ENCODE measurements at places on chromosomes 6 and 20.
A peak's percentile ranks its signal among the peaks of the same experiment; 100 is the strongest.

GRCh38 chr20:431012-431904 is 23.2 kb downstream of the RBCK1 start:
- peak; percentile 10 for DNase-seq

- no peak for DNase-seq
Observed at GRCh38 chr6:164045082-164045481, 630.6 kb downstream of the QKI start.

DNA sequence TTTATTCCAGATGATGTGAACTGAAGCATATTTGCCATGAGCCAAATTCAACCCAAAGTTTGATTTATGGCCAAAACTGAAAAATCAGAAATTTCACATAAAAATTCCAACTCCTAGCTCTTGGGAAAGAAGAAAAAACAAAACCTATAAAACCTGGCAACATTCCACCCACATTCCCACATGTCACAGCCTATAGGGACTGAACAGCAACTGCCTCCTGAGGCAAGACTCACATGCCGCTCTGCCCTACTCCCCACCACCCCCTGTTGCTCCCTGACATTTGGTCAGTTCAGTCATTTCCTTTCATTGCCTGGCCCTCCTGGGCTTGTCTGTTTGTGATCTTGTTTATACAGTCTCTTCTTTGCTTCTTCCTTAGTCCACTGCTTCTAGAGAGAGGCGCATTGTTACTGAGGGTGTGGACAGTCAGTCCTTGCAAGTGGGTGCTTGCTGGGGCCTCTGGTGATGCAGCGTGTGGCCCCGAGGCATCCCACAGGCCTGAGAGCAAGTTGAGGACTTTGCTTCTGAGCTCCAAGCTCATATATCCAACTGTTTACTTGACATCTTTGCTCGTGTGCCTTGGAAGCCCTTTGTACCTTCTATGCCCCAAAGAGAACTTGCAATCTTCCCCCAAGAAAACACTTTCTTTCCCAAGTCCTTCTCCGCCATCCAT is 31.4 kb downstream of the NFATC2 start:
- DNase-seq: no peak

DNA sequence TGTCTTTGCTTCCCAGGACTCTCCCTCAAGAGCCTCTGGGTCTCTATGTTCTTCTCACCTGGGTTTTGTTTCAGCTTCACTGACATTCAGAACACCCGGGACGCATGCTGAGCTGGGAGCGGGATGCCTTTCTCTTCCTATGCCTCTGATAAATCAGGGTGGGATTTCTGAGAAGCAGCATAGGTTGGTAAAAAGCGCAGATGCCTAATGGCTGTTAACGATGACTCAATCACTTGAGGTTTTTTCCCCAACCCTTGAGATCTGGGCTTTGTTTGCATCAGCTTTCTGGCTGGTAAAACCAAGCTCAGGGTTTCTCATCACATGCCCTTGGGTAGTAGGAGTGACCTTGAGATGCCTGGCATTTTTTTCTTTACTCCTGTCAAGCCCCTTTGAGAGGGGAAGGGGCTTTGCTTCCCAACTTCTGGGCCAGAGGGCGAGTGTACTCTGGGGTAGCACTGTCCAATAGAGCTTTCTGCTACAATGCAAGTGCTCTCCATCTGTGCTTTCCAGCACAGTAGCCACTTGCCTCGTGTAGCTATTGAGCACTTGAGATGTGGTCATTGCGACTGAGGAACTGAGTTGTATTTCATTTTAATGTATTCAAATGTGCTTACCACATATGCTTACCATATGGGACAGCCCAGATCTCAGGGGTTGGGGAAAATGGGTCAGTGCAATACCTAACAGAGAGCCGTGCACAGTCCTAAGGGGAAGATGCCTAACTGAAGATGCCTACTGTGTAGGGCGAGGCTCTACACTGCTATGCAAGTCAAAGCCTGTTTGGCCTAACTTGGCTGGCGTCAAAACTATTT is 69.1 kb downstream of the PPP1R14C start:
- no peak for DNase-seq

- DNase-seq: no peak
Observed at GRCh38 chr20:60132827-60133670, 174.8 kb downstream of the CDH26 start.

GRCh38 chr20:23023621-23024177 is 11.4 kb upstream of the SSTR4 start:
- DNase-seq: no peak

- peak; percentile 18 for DNase-seq
Observed at GRCh38 chr6:158503846-158504245, 56.0 kb upstream of the TMEM181 start.

- DNase-seq: no peak
Observed at GRCh38 chr20:50238081-50238800, 47.6 kb downstream of the CEBPB start.

GRCh38 chr6:2047855-2048254 is 197.6 kb downstream of the GMDS start:
- no peak for DNase-seq

GRCh38 chr6:83838727-83839126 is 14.4 kb upstream of the RIPPLY2 start:
- no peak for DNase-seq

DNA sequence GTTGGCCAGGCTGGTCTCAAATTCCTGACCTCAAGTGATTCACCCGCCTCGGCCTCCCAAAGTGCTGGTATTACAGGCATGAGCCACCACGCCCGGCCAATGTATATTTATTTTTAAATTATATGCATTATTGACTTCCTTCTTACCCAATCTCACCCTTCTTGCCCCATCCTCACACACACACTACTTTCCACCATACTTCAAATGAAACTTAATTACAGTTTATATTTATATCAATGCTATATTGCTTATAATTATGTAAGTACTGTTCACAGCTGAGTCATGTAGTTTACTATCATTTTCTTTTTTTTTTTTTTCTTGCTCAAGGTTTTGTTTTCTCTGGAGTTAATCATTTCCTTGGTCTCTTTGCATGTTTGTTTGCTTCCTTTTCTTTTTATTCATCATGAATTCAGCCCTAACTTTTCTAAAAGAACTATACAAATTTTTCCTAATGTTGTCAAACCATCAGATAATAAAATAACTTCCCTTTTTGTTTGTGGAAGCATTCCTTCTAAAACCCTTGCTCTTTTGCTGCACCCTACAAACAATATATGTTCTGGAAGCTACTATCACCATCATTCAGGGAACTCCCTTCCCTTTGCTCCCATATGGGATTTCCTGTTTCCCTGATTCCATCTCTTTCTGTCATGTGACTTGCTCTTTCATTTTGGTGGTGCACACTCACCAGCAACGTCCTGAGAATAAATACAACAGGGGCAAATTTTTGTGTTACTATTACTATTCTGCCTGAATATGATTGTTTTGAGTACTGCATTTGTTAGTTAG is 201.7 kb upstream of the SASH1 start:
- no peak for DNase-seq

GRCh38 chr20:62540504-62540903 is 64.7 kb upstream of the GATA5 start:
- DNase-seq: no peak

GRCh38 chr20:38674092-38674764 is 50.1 kb upstream of the SLC32A1 start:
- peak; percentile 10 for DNase-seq

GRCh38 chr20:53579581-53580375 is 13.9 kb downstream of the ZNF217 start:
- DNase-seq: peak; percentile 38

DNA sequence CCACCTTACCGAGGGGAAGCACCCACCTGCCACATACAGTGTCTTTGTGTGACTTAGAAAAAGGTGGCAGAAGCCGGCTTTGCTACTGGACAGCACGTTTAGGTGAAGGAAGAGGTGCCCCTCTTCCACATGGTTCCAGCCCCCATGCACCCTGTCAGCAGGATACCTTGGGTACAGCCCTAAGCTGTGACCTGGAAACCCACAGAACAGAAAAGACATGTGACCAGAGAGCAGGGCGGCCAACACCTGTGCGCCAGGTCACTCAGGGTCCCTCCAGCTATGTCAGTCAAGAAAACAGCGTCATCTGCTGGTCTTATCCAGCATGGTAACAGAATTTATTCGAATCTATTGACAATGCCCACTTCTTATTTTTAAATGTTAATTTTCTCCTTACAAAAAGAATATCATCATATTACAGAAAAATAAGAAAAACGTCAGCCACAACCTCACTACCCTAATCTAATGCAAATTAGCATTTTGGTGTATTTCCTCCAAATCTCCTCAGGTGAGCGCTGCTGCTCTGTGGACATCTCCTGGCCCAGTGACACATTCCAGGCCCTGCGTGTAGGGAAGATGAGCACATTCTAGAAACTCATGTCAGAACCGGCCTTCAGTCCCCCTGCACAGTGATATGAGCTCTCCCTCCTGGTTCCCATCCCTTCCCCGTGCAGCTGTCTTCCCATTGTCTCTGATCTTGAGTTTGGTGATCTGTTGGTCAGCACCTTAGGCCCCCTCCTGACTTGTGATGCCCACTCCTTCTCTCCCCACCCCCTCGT is 37.2 kb downstream of the GTF2H5 start:
- no peak for DNase-seq

DNA sequence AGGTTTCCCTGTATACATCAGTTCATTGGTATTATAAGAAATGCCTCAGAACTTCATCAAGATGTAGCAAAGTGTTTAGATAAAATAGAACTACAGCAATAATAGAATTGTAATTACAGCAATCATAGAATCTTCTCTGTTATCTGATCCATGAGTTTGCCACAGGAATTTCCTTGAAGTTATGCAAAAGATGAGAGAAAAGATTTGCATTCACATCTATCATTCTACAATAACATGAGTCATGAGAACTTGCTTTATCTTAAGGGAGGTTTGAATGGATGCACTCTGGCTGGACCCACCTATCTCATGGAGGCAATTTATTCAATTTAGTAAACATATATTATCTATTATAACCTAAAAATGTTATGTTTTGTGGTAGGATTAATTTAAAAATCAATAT is 329.8 kb upstream of the EPHA7 start:
- no peak for DNase-seq

GRCh38 chr6:8100159-8100854 is 2.0 kb downstream of the EEF1E1 start:
- DNase-seq: no peak

DNA sequence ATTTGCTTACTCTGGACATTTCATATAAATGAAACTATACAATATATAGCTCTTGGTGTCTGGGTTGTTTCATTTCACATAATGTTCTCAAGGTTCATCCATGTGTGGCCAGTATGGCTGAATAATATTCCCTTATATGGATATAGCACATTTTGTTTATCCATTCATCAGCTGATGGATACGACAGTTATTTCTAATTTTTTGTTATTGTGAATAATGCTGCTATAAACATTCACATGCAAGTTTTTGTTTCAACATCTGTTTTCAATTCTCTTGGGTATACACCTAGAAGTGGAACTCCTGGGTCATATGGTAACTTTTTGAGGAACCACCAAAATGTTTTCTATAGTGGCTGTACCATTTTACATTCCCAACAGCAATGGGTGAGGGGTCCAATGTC is 101.1 kb downstream of the CDK19 start:
- no peak for DNase-seq

- no peak for DNase-seq
Observed at GRCh38 chr20:63124092-63124781, 91.7 kb downstream of the YTHDF1 start.

DNA sequence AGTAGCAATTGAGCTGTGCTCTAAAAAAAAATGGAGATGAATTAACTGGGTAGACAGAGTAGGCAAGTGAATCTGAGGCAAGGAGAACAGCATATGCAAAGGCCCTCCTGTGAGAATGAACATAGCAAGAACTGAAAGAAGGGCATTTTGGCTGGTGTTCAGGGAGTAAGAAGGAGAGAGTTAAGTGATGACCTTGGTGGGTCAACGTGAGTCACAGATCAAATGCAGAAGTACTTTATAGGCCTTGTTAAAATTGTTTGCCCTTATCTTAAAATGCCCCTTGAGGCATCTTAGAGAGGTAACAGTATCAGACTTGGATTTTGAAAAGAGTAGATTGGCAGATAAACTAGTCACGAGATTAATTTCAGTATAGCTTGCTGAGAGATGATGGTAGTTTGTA is 24.5 kb downstream of the NDUFAF5 start:
- no peak for DNase-seq

DNA sequence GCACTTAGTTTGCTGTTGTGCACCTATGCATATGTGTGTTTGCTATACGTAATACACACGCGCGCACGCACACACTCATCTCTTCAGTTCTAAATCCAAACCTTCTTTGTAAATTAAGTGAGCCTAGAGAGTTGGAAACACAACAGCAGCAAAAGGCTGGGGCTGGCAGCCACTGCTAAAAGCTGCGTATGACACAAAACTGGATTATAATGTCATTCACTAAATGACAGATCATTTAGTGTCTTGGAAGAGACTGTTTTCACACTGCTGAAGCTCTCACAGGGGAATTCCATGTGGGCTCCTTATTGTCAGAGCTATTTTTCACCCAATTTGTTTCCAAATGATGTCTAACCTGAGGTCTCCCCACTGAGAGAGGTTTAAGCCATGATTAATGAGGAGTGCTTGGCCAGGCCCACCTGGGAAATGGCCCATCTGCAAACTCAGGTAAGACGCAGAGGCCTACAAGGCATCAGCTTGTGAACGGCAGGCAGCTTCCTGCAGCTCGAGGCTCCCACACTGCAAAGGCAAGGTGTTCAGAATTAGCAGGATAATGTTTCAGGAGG is 94.2 kb downstream of the OLIG3 start:
- DNase-seq: no peak

DNA sequence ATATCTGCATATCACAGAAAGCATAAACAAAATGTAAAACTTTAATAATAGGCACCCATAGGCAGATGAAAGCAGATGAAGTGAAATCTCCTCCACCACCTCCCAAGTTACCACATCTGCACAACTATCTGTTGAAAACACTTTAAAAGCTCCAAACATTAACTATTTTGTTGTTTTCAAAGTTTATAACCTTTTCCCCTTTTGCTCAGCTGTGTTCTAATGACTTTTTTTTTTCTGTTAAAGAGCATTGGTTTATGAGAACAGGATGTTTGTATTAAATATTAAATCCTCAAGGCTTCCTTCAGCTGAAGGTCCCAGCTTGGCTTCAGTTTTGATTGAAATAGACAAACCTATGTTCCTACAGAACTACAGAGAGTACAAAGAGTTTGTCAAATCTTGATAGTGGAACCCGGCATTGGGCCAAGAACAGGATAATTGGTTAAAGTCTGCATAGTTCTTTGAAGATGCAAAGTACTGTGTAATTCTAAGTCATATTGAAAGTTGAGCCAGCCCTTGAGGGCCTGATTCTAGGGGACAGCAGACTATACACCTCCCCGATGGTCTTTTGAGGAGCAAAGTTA is 255.1 kb upstream of the JAG1 start:
- no peak for DNase-seq

DNA sequence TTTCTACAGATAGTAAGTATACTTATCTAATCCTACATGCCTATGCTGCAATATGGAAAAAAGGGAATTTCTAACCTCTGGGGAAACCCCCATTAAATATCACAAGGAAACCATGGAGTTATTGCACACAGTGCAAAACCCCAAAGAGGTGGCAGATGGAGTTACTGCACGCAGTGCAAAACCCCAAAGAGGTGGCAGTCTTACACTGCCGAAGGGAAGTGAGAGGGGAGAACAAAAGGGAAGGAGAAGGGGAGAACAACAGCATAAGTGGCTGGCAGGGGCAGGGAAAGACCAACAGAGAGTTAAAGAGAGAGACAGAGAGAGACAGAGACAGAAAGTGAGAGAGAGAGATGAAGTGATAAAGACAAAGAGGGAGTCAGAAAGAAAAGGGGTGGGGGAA is 43.8 kb upstream of the EIF2S2 start:
- no peak for DNase-seq

GRCh38 chr20:389220-389619 is 8.7 kb downstream of the TRIB3 start:
- no peak for DNase-seq
